ENCODE measurements at places on chromosomes 2 and 18. TPM values are rescaled to one million over a fixed set of nuclear protein-coding genes. Genes with fewer than 3 reads are reported as not detected.

DNA sequence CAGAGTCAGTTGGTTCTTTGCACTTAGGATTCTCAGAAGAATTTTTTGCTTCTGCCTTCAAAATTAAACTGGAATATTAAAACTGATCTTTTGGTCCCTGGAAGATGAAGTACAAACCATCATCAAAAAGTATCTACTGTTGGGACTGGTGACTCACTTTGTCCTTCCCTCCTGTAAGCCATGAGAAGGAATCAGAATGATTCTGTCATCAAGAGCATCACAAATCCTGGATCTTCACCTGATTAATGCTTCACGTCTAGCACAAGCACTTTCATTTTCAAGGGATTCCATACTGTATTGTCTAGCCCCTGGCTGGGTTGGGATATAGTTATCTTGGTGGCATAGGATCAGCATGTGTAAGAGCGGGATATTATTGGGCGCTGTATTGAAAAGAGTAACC is 69.3 kb upstream of the CYP1B1 start:
- no peak for DNase-seq

- no peak for DNase-seq
Observed at GRCh38 chr2:111884592-111884964, 585 bp upstream of the ANAPC1 start.

DNA sequence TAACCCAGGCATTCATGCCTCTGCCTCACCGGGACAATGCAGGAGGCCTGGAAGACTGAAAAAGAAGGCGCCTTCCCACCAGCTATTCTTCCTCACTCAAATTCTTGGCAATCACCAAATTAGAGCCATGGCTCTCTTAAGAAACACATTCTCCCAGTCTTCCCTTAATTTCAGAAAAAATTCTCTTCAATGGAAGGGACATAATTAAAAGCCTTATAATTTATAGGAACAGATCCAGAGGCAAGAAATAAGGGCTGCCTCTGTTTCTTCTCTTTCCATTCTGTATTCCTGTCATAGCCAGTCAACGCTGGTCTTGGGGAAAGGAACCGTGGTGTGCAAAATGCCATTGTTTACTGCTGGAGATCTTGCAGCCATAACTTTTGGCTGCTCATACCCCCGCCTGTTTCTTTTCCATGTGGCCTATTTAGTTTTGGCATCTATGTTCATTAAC is 32.8 kb downstream of the DTNA start:
- no peak for DNase-seq

DNA sequence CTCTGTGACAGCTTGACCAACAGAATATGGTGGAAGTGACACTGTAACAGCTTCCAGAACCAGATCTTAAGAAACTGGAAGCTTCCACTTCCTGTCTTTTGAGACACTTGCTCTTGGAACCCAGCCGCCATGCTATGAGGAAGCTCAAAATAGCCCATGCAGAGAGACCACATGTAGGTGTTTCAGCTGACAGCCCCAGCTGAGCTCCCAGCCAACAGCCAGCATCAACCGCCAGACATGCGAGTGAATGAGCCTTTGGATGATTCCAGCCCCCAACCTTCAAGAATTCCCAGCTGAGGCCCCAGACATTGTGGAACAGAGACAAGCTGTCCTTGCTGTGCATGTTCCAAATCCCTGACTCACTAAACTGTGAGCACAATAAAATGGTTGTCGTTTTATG is 27.9 kb downstream of the ACVR1 start:
- no peak for DNase-seq

- DNase-seq, result no peak
Observed at GRCh38 chr2:241741016-241741415, 6.6 kb downstream of the D2HGDH start.

DNA sequence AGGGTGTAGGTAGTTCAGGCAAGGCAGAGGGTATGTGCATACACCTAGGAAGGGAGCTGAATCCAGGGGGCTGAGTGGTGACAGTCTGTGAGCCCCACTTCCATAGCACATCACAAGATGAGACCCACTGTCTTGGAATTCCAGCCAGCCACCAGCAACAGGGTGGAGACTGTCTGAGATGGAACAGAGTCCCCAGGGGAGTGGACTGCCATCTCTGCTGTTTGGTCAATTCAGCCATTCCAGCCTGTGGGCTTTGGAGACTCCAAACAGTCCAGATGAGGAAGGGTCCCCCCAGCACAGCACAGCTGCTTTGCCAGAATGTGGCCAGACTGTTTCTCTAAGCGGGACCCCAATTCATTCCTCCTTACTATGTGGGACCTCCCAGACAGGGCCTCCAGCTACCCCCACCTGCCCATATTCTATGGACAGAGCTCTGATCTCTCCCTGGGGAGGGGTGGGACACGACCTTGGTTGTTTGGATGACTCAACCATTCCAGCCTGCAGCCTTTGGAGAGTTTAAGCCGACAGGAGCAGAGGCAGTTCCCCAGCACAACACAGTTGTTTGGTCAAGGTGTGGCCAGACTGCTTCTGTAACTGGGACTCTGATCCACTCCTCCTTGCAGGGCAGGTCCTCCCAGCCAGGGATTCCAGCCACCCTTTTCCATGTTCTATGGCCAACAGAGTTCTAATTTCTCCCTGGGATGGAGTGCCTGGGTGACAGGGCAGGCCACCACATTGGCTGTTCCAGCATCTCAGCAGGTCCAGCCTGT is 178.0 kb downstream of the RND3 start:
- DNase-seq, result no peak

- no peak for DNase-seq
Observed at GRCh38 chr2:54107455-54107764, 8.0 kb upstream of the ACYP2 start.

- DNase-seq, result no peak
Observed at GRCh38 chr2:240731178-240731545, 39.5 kb downstream of the AQP12A start.

GRCh38 chr2:64716569-64716968 is 62.9 kb upstream of the SERTAD2 start:
- no peak for DNase-seq

DNA sequence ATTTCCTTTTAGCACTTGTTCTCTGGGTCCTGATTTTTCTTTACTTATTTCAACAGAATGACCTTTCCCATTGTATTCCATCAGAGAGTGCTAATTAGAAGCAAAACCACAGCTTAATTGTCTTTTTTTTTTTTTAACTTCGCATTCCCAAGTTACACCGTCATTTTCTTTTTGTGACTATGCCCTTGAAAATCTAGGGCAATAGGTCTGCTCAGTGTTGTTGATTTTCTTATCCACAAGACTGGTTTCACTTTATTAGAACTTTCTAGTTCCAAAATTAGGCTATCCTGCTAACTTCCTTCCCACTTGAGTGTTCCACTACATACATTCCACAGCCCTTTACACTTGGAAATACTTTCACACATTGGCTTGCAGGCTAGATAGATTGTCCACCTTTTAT is 18.7 kb upstream of the ADAM17 start:
- no peak for DNase-seq

DNA sequence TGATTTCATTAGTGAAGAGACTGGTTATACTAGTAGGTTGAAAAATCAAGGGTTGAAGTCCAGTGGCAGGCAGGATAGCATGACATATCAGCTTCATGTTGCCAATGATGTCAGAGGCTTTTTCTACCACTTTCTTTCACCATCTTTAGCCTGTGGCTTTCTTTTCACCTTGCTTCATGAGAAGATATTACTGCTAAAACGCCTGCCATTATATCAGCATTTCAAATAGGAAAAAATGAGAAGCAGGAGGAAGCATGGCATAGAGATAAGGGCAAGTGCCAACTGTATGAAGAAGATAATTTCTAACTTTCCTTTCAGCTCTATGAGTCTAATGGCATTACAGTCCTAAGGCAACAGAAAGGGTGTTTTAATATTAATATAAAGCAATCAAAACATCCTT is 270.2 kb upstream of the SYT4 start:
- no peak for DNase-seq

- no peak for DNase-seq
Observed at GRCh38 chr2:230209422-230210051, 10.2 kb downstream of the SP110 start.

DNA sequence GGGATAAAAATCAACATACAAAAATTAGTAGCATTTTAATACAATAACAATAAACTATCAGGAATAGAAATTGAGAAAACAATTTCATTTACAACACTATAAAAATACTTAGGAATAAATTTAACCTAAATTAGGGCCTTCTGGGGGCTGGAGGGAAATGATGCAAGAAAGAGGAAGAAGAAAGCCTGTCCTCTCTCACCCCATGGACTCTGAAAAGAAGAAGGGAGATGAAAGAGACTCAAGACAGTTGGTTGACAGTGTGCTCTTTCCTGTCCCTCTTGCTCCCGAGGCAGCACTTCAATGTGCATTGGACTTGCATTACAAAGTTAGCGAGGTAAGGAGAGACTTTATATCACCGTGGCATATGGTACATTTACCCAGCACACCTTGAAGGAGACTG is 88.5 kb downstream of the VAPA start:
- DNase-seq, result no peak

DNA sequence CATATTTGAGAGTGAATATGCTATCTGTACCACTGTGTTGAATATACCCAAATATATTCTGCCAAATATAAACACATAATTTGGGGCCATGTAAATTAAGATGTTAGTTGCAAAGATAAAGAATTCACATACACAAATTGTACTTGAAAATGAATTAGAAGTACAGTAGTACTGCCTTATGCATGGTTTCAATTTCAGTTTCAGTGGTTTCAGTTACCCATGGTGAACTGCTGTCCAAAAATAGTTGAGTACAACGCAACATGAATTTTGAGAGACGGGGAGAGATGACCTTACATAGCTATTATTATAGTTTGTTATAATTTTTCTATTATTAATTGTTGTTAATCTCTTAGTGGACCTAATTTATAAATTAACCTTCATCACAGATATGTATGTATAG is 1313.0 kb upstream of the FAM98A start:
- no peak for DNase-seq

DNA sequence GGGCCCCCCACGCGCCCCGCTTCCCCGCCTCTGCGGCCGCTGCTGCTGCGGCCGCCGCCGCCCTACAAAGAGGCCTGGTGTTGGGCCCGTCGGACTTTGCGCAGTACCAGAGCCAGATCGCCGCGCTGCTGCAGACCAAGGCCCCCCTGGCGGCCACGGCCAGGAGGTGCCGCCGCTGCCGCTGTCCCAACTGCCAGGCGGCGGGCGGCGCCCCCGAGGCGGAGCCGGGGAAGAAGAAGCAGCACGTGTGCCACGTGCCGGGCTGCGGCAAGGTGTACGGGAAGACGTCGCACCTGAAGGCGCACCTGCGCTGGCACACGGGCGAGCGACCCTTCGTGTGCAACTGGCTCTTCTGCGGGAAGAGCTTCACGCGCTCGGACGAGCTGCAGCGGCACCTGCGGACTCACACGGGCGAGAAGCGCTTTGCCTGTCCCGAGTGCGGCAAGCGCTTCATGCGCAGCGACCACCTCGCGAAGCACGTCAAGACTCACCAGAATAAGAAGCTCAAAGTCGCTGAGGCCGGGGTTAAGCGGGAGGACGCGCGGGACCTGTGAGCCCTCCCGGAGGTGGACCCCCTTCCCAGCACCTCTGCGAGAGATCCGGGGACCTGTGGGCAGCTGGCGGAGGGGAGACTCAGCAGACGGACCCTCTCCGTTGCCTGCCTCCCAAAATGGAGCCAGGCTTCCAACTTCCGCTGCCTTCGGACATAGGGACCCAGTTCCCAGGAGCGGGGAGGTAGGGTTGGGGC is 1.9 kb downstream of the SP5 start:
- peak; percentile 11 for DNase-seq

- DNase-seq, result no peak
Observed at GRCh38 chr2:11409572-11409959, 56.4 kb downstream of the E2F6 start.

GRCh38 chr18:79283131-79283810 is 112.5 kb upstream of the NFATC1 start:
- DNase-seq, result no peak

- no peak for DNase-seq
Observed at GRCh38 chr2:152126664-152127063, 27.8 kb upstream of the CACNB4 start.

GRCh38 chr2:181805228-181806038 is 86.1 kb upstream of the ITPRID2 start:
- no peak for DNase-seq

DNA sequence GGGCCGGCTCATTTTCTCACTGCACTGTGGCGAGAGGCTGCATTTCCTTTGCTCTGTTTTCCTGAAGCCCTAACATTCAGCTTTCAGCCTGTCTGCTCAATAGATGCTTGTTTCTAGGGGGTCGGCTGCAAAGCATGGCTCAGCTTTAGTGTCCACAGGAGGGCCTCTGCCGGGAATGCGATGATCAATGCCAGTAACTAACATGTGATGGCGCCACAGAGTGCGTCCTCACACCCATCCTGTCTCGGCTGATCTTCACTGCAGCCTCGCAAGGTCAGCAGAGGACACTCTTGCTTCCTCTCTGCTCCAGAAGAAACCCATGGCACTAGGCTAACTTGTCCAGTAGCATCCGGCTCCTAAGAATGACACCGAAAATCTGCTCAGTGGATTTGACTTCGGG is 156.4 kb upstream of the PXDN start:
- DNase-seq, result no peak

GRCh38 chr2:211049321-211050018 is 493.1 kb downstream of the CPS1 start:
- no peak for DNase-seq

- no peak for DNase-seq
Observed at GRCh38 chr2:219142329-219142728, 18.3 kb downstream of the NHEJ1 start.

DNA sequence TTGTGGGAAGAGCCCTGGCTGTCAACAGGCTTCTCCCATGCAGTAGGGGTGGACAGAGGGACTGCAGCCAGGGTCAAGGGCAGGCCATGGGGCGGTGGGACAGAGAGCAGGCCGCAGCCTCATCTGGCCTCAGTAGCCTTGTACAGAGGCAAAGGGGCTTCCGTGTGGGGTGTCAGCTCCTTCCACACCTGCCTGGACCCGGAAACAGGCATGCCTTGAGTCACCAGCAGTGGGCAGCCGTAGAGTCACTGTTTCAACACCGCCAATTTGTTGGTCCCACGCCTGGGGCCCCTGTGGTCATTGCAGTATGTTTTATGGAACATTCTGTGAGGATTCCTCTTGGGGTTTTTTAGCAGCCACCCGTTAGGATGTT is 173.0 kb downstream of the SMAD7 start:
- DNase-seq, result no peak

The GPR75 gene
- total RNA-seq, result 1.9 TPM

The C18orf54 gene
- total RNA-seq, result 8.2 TPM

The ALPI gene
- total RNA-seq, result not detected

The DCDC2C gene
- total RNA-seq, result not detected

The HRH4 gene
- 0.07 TPM for total RNA-seq

The LIMS4 gene
- not detected for total RNA-seq

The RPRM gene
- not detected for total RNA-seq

The ATP6V1B1 gene
- total RNA-seq, result not detected

The TSPYL6 gene
- not detected for total RNA-seq

The CAPN14 gene
- 0.12 TPM for total RNA-seq

The INO80D gene
- total RNA-seq, result 27.3 TPM

The CFAP53 gene
- total RNA-seq, result 0.50 TPM

The GRHL1 gene
- total RNA-seq, result 0.27 TPM

The UGT1A10 gene
- total RNA-seq, result not detected

The AQP12B gene
- total RNA-seq, result not detected

The IMP4 gene
- 71.1 TPM for total RNA-seq

The FER1L5 gene
- not detected for total RNA-seq

The GPR155 gene
- 38.1 TPM for total RNA-seq
